Left renal pelvis (tissue), 4 donors: ENCODE measurements at places on chromosomes 4 and X. TPM values are rescaled to one million over a fixed set of nuclear protein-coding genes. Genes with fewer than 3 reads are reported as not detected.

TADA2B gene
- 22.0 TPM for polyA plus RNA-seq

- DNase-seq = no peak
Measured at GRCh38 chr4:25320773-25321172, 8.2 kb downstream of the ZCCHC4 start.

GRCh38 chr4:22941688-22942375, 249.1 kb downstream of the GBA3 start:
- DNase-seq = no peak

DNA sequence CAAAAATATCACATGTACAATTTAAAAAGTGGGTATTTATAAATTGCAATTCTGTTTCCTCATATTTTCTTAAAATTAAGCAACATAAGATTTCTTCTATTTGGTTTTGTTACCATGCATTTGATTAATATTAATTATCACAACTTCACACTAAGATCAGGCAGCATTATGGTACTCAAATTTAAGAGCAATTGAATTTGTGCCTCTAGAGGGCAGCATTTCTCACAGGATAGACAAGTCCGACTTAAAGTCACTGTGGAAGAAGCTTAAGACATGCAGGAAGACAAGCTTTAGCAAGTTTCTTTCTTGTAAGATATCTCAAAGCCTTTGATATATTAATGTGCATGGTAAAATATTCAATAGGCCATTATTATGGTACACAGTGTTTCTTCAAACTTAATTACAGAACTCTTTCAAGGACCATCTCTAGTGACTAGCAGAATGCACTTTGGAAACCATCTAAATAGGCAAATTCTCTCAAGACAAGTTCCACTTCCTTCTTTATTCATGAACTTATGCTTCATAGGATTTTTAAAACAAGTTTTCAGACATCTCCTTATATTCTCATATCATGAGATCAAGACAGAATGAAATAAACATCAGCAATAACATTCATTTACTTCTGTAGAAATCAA, 35.0 kb downstream of the FBXW7 start:
- peak; percentile 51 for DNase-seq

GRCh38 chr4:77074381-77074831, 1.4 kb downstream of the CCNI start:
- no peak for DNase-seq

DNA sequence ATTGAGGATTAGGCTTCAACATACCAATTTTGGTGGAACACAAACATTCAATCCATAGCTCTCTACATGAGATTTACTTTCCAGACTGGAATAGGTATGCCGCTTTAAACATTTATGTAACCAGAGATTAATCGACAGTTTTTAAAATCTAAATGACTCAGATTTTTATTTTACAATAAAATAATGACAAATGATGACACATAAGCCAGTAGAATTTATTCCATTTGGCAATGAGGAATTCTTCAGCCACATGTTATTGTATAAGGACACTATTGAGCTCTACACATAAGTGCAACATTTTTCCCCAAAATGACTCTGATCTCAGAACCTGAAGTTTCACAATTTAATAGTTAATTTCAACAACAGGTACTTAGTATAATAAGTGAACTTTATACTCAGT, 227.0 kb upstream of the PRPS2 start:
- no peak for DNase-seq

DNA sequence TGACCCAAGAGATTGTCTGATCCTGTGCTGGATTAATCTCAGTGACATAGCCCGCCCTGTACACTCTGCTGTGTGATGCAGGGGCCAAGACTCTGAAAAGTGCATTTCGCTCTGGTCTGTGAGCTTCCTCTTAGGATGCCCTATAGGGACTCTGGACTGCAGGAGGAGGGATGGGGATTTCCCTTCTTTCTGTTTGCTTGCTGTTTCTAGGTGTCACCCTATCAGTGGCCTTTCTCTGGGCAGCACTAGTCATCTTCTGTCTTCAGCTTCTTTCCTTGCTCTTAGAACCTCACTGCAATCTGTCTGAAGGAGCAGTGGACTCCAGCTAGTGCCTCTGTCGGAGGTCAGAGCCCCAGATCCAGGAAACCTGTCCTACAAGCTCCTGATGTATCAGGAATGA, 34.5 kb upstream of the SCRG1 start:
- DNase-seq = no peak

GRCh38 chrX:42797651-42798269, 19.8 kb upstream of the PPP1R2C start:
- no peak for DNase-seq

GRCh38 chr4:184503869-184504300, 29.5 kb upstream of the IRF2 start:
- DNase-seq = no peak

- no peak for DNase-seq
Measured at GRCh38 chrX:150324035-150324728, 38.9 kb upstream of the MAMLD1 start.

GRCh38 chr4:100117750-100118149, 72.5 kb downstream of the DDIT4L start:
- no peak for DNase-seq

DNA sequence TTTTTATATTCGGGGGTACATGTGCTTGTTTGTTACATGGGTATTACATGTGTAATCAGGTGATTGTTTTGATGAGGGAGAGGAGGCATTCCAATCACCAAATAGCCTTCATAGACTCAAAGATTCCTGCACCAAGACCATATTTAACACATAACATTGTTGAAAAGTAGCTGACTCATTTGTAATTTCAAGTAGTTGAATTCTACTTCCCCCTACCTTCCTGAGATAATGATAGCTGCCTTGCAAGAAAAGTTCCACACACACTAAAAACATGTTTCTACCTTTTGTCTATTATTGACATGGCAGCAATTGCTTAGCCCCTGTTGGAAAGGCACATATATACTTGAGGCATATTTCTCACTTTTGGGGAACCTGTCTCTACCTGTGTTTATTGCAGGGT, 16.1 kb downstream of the PGAM4 start:
- DNase-seq = no peak

- DNase-seq = no peak
Measured at GRCh38 chrX:130415201-130415600, 13.4 kb downstream of the RBMX2 start.

- DNase-seq = no peak
Measured at GRCh38 chr4:152620915-152621314, 58.9 kb downstream of the TMEM154 start.
